GDM1 (cell line): ENCODE measurements at places on chromosomes 2 and 18.

DNA sequence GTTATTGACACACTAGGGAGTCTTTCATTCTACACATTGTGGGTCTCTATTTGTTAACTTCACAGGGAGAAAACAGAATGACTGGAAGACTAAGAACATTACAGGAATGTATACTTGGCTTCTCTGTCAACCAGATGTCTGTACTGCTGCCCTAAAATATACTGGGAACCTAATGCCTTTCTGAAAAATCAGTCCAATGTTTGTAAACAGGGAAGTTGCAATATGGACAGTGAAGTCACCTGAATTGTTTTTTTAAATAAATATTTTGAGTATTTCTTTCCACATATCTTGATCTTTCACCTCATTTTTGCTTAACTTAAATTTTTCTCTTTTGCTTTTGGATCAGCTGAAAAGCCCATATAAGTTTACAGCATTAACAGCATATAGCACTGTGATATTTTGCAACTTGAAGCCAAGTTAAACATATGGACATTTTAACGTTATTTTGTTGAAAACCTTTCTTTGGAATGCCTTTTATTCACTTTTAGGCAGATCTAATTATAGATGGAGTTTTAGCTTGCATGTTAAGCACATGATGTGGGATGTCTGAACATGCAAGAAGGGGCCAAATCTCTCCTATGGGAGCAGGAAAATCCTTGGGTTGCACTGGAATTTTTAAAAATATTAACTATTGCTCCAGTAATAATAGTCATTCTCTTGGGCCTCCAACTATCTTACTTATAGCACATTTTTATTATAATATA lies 137.7 kb upstream of the TWIST2 start:
- DNase-seq: no peak

GRCh38 chr2:203594541-203594940 lies 59.4 kb upstream of the RAPH1 start:
- no peak for DNase-seq

GRCh38 chr2:232398293-232399034 lies 8.2 kb upstream of the ALPG start:
- DNase-seq: no peak

GRCh38 chr2:33835911-33836310 lies 236.8 kb upstream of the FAM98A start:
- DNase-seq: no peak

GRCh38 chr2:219269362-219270054 lies 9.7 kb upstream of the DNAJB2 start:
- no peak for DNase-seq
